AG04450 (cell line): ENCODE measurements at places on chromosomes 6 and 20.

- DNase-seq, result no peak
These were observed 365.4 kb downstream of the PHF3 start for GRCh38 chr6:64000818-64001491.

DNA sequence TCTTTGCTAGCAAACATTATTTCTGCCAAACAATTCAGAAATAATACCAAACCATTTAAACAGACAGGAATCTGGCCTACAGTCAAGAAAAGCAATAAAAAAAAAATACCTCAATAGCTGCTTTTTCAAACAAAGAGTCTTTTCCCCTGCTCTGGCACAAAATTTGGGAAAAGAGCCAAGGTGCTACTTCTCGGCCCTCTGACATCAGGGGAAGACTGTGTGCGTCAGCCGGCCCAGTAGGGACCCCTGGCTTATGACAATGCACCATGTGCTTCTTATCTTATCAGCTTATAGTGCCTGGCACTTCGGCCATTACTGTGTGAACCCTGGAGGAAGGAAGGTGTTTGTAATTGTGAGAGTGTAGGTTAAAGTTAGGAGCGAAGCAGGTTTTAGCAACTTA, 89.4 kb downstream of the PDE10A start:
- no peak for DNase-seq

DNA sequence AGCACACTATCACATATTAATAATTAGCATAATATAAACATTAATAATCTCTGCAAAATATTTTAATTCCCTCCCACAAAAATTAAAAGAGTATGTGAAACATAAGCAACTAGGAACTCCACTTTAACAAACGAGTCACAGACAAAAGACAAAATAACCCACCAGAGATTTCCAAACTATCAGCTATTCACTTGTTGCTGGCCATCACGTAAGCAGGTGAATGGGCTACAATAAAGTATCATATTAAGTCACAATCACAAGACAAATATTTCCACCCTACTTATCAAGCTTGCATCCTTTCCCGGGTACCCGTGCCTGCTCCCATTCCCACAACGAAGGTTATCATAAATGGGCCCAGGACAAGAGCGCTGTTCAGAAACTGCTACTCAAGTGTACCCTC, 2.5 kb downstream of the HDAC2 start:
- no peak for DNase-seq

DNA sequence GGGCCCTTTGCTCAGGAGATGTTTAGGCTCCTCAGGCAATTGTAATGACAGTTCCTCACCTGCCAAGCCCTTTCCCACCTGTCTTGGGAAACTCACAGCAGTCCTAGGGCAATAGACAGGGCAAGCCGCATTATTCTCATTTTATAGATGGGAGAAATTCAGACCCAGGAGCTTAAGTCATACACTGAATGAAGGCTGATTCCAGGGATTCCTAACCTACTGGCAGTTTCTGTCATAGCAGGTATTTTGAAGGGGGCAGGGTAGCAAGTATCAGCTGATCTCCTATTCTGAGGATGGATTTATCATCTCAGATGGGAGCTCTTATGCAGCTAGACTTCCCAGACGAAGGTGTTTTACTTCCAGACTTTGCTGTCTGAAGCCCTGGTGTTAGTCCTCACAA, 61.4 kb upstream of the MYL9 start:
- no peak for DNase-seq

- no peak for DNase-seq
These were observed 21.7 kb upstream of the FAM217A start for GRCh38 chr6:4100655-4101054.

- no peak for DNase-seq
These were observed 195.2 kb upstream of the POU3F2 start for GRCh38 chr6:98639089-98639635.

GRCh38 chr6:26044140-26045064, 42.8 kb upstream of the HFE start:
- DNase-seq, result no peak
